ENCODE measurements at places on chromosomes 16 and 17.

GRCh38 chr17:78379131-78379491, 662 bp downstream of the PGS1 start:
- peak overlapping the region; percentile 83 for H3K4me3 ChIP-seq
- H3K4me1 ChIP-seq: no peaks in the 10 kb centered on the region
- no peaks in the 10 kb centered on the region for H3K36me3 ChIP-seq
- H3K27me3 ChIP-seq: no peaks in the 10 kb centered on the region
- H3K27ac ChIP-seq: peak overlapping the region; percentile 78

DNA sequence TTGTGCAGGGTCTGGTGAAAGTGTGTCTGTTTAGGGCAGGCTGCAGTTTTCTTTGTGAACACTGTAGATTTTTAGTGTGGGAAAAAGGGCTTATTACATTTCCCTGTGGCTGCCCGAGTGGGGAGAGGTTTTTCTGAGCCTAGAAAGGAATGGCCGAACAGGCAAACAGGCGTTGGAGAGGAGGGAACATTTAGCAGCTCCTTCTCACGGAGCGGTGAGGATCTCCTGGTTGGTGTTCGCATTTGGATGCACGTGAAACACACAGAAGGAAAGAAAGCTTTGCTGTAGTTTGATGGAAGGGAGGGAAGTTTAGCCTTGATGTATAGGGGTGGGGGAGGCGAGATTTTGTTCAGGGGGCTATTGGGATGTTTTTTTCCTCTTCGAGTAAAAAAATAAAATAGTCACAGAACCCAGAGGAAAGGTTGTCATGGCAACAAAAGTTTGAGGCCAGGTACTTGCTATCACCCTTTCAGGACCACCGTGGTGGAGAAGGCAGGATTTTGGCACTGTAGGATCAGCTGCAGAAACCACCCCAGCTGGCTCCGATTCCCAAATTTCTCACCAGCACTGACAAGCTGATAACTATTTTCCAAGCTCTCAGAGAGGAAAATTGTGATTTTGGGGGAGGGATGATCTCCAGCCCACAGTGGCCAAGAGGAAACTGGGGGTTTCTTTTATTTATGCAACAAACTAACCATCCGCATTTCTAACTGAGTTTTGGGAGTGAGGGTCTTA, 3.5 kb downstream of the GSG1L start:
- no peaks in the 10 kb centered on the region for H3K36me3 ChIP-seq
- H3K4me3 ChIP-seq: no peak overlapping the region
- DNase-seq: no peak
- H3K27me3 ChIP-seq: no peaks in the 10 kb centered on the region
- H3K4me1 ChIP-seq: no peaks in the 10 kb centered on the region

GRCh38 chr17:65542067-65542466, 19.4 kb downstream of the AXIN2 start:
- H3K36me3 ChIP-seq: peaks cover 2% of the 10 kb centered on the region
- no peaks in the 10 kb centered on the region for H3K27me3 ChIP-seq
- no peak overlapping the region for H3K4me3 ChIP-seq
- no peak overlapping the region for H3K27ac ChIP-seq

DNA sequence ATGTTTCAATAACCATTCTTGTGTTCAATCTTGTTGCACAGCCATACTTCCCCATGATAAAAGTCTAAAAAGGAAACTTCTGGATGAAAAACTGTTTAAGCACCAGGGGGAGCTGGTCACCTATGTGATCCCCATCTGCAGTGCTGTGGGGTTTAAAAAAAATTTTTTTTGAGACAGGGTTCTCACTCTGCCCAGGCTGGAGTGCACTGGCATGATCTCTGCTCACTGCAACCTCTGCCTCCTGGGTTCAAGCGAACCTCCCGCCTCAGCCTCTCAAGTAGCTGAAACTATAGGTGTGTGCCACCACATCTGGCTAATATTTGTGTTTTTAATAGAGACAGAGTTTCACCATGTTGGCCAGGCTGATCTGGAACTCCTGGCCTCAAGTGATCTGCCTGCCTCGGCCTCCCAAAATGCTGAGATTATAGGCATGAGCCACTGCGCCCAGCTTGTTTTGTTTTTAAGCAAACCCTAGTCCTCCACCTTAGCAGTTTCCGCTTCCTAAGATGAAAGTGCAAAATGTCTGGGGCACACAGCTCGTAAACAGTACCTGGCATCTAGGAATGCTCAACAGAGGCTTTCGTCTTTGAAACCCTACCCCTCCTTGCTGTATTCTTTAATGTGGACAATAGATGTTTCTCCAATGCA, 25.4 kb downstream of the DNAJA2 start:
- no peaks in the 10 kb centered on the region for H3K4me1 ChIP-seq
- no peak overlapping the region for H3K27ac ChIP-seq
- no peaks in the 10 kb centered on the region for H3K36me3 ChIP-seq

DNA sequence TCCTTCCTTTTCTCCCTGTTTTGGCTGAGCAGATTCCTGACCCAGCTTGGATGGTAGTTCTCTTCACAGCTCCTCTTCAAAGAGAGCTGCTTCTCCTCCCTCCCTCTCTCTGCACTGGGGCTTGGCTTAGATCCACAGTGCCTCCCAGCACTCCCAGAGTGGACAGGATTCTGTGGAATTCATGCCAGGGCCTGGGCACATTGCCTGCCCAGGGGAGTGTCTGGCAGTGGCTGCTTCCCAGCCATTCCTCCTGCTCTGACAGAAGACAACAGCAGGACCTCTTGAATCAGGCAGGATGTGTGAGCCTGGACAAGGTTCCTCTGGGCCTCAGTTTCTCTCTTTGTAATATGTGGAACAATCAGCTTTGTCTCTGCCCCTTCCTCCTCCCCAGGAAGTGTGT, 4.5 kb upstream of the MMP28 start:
- peak; percentile 87 for DNase-seq
- peak overlapping the region; percentile 55 for H3K27ac ChIP-seq
- no peak overlapping the region for H3K4me3 ChIP-seq

DNA sequence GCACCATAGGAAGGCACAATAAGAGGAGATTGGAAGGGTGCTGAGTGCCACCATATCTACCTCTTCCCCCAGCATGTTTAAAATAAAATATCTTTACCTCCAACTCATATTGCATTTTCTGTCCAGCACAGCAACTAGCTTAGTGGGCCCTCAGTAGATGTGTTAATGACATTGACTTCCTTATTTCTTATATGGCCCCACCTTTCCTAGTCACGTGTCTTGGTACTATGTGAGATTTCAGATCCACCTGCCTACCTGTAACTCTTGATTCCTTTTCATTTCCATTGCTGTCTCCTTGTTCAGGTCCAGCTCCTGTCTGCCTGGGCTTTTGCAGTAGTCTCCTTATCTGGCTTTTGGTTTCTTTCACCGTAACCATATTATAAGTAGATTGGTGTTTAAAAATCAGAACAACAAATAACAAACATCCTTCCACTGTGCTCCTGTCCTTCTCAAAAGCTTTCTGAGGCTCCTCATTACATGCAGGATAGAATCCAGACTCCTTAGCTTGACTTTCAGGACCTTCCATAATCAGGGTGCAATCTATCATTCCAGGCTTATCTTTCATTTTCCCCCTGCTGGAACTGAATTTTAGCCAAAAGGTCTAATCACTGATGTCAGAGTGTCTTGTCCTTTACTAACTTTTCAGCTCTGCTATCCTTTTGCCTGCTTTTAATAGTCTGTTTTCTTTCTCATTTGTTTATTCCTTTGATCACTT, 71.3 kb downstream of the FTO start:
- H3K27ac ChIP-seq: no peak overlapping the region
- no peak overlapping the region for H3K4me3 ChIP-seq
- H3K4me1 ChIP-seq: peaks cover 5% of the 10 kb centered on the region
- no peak for DNase-seq
- no peaks in the 10 kb centered on the region for H3K27me3 ChIP-seq

GRCh38 chr17:980406-981291, 1.1 kb upstream of the NXN start:
- H3K4me1 ChIP-seq: no peaks in the 10 kb centered on the region
- peak overlapping the region; percentile 4 for H3K27ac ChIP-seq
- no peaks in the 10 kb centered on the region for H3K27me3 ChIP-seq
- H3K4me3 ChIP-seq: no peak overlapping the region
- DNase-seq: peak; percentile 85

GRCh38 chr16:69928856-69929400, 22.2 kb upstream of the CLEC18A start:
- DNase-seq: no peak
- peak overlapping the region; percentile 58 for H3K27ac ChIP-seq
- no peaks in the 10 kb centered on the region for H3K27me3 ChIP-seq
- H3K36me3 ChIP-seq: peaks cover 3% of the 10 kb centered on the region
- peak overlapping the region; percentile 92 for H3K4me3 ChIP-seq

GRCh38 chr17:50839591-50840310, 4.4 kb downstream of the WFIKKN2 start:
- H3K4me1 ChIP-seq: no peaks in the 10 kb centered on the region
- H3K36me3 ChIP-seq: no peaks in the 10 kb centered on the region
- H3K4me3 ChIP-seq: no peak overlapping the region
- H3K27me3 ChIP-seq: no peaks in the 10 kb centered on the region
- no peak for DNase-seq

DNA sequence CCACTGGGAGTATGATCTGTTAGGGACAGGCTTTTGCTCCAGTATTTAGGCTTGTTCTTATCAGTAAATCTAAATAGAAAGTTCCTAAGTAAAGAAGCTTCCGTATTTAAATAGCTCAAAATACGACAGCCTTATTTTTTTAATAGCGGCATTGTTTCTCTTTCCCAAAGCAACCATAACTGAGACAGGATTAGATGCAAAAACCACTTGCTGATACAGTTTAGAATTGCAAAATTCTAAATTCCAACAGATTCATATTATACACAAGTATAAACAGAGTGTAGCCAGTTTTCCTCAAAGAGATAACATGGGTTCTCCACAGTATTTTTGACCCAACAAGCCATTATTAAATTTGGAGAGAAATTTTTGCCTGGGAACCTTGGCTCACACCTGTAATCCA, 276.7 kb downstream of the FTO start:
- no peaks in the 10 kb centered on the region for H3K36me3 ChIP-seq
- no peak for DNase-seq
- no peak overlapping the region for H3K27ac ChIP-seq
- H3K4me1 ChIP-seq: no peaks in the 10 kb centered on the region
- no peaks in the 10 kb centered on the region for H3K27me3 ChIP-seq

DNA sequence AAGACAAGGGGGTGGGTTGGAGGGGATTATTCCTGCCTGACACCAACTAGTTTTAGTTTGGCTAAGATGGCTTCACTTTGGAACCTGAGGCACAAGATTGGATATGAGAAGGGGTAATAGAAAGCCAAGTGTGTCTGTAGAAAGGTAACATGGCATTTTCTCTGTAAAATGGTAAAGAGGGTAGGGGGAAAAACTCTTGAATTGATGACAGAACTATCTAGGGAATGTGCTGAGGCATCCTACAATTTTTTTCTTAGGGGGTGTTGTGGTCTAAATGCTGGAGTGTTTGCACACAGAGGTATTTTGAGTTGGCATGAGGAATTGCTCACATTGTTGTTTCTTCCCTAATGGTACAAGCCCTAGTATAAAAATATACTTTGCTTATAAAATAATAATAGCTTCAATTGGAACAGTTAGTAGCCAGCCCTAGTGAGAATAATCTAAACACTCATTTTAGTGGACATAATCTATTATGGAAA, 25.8 kb downstream of the YPEL2 start:
- H3K4me1 ChIP-seq: peaks cover 35% of the 10 kb centered on the region
- peak overlapping the region; percentile 96 for H3K27ac ChIP-seq
- no peak for DNase-seq
- no peak overlapping the region for H3K4me3 ChIP-seq
- no peaks in the 10 kb centered on the region for H3K27me3 ChIP-seq

DNA sequence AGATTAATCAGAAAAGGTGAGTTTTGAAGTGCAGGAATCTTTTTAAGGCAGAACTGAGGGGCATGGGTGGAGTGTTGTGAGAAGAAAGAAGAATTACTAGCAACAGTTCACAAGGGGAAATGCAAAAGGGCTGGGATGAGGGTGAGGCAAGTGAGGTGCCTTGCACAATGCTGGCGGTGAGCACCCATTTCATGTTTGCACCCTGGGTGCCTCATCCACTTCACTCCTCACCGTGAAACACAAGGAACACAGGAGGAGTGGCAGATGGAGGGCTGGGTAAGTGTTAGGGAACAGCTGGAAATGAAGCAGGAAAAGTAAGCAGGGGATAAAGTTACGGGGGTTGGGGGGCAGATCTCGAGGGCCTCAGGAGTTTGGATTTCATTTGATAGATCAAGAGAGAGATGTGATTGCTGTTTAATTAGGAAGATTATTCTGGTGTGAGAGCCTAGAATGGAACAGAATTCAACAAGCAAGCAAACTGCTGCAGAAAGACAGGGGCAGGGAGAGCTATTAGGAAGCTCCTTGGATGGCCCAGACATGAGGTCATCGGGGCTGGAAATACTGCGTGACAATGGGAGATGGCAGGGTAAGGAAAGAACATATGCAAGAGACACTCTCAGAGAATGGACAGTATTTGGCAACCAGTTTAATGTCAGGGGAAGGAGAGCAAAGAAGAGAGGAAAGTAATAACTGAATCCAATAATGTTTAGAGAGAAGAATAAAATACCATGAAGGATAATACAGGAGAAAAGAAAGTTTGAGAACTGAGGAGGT, 8.3 kb upstream of the HEATR6 start:
- no peaks in the 10 kb centered on the region for H3K4me1 ChIP-seq
- no peak overlapping the region for H3K27ac ChIP-seq

DNA sequence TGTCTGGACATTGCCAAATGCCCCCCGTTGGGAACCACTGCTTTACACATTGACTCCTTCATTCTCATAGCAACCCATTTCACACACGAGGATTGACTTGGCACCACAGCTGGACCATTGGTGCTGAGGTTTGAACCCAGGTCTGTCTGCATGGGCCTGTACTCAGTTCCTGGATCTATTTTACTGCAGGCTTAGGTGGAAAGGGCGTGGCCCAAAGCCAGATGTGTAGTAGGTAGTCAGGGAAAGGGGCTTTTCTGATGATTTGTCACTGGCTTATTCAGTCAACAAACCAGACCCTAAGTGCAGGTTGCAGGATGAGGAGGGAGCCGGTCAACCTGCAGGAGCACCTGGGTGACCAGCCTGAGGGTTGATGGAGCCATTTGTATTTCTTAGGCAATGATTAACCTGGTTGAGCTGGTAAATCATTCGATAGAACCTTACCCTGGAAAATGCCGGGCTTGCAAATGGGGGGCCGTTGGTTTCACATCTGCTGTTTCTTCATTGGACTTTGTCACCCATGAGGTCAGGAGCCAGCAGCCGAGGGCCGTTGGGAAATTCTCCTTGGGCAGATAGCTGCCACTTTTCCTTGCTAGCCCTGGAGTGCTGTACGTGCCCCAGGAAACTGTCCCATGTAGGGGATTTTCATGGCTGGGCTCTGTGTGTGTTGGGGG, 104.4 kb downstream of the CMIP start:
- H3K4me3 ChIP-seq: no peak overlapping the region
- no peak overlapping the region for H3K27ac ChIP-seq
- H3K4me1 ChIP-seq: no peaks in the 10 kb centered on the region
- DNase-seq: peak; percentile 22

- H3K27ac ChIP-seq: no peak overlapping the region
- no peaks in the 10 kb centered on the region for H3K36me3 ChIP-seq
- no peak for DNase-seq
- H3K4me3 ChIP-seq: no peak overlapping the region
These were observed 127.8 kb upstream of the PMFBP1 start for GRCh38 chr16:72299684-72300243.

Data from aorta (tissue), 5 donors.